ENCODE measurements at places on chromosomes 16 and 17.
A peak's percentile ranks its signal among the peaks of the same experiment; 100 is the strongest.

DNA sequence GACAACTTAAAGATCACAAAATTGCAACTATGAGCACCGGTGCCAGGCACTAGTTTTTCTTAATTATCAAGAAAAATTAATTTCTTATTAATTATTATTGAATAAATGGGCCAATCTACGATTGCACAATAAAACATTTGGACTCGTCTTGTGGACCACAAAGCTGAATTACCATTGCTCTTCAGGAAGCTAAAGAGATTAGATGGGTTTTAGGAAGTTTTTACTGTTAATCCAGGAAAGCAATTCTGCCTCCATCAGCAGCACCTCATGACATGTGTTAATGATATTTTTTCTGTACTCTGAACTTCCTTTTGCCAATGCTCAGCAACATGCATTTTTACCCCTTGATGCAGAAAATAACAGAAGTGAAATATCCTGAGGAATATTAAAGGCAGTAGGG is 37.9 kb downstream of the HS3ST3A1 start:
- DNase-seq: no peak

GRCh38 chr17:31829649-31830048 is 29.4 kb downstream of the COPRS start:
- no peak for DNase-seq

DNA sequence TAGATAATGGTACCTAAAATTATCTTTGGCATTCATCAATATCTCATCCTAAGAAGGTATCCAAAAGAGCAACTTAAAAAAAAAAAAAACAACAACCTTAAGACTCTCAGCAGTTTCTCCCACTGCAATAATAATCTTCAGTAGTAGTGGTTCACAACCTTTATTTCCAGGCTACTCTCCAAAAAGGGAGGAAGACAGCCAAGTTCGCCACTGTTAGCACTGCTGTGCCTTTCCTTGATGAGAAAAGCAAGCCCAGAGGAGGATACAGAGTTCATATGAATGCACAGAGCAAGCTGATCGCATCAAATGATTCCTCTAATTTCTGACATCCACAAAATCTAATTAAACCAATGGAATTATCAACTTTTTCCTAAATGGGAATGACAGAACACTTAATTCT is 199.4 kb downstream of the AATF start:
- DNase-seq: no peak

DNA sequence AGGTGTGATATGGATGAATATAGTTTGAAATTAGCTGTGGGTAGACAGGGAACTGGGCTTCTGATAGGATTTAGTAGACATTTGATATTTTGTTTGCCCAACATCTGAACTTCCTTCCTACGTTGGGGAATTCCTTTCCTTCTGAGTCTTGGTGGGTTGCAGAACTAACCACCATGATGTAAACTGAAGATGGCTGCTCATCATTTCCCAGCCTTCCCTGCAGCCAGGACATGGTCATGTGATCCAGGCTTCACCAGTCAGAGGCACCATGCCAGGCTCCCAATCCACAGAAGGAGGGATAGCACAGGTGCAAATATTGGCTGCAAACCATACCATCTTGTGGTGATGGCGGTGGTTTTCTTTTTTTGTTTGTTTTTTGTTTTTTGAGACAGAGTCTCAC is 57.4 kb downstream of the EMP2 start:
- DNase-seq: no peak

GRCh38 chr17:46159686-46160085 is 33.5 kb downstream of the KANSL1 start:
- peak; percentile 33 for DNase-seq

- DNase-seq: peak; percentile 92
Observed at GRCh38 chr16:70428178-70428998, 10.5 kb downstream of the ST3GAL2 start.

DNA sequence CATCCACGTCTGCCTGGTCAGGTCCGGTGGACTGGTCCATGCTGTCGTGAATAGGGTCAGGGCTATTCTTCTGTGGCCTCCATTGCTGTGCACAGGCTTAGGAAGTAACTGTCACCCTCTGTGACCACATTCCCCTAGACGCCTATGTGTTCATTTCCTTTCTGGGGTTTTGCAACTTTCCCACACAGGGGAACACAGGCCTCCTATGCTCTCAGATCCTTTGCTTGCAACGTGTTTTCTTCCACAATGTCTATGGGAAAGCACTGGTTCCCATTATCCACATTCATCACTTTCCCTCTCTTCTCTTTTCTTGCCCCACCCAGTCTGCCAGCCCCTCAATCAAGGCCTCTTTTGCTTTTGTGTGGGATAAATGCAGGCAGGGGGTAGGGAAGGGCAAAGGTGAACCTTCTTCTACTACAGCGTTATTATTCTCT is 43.2 kb upstream of the DNAJA2 start:
- no peak for DNase-seq

DNA sequence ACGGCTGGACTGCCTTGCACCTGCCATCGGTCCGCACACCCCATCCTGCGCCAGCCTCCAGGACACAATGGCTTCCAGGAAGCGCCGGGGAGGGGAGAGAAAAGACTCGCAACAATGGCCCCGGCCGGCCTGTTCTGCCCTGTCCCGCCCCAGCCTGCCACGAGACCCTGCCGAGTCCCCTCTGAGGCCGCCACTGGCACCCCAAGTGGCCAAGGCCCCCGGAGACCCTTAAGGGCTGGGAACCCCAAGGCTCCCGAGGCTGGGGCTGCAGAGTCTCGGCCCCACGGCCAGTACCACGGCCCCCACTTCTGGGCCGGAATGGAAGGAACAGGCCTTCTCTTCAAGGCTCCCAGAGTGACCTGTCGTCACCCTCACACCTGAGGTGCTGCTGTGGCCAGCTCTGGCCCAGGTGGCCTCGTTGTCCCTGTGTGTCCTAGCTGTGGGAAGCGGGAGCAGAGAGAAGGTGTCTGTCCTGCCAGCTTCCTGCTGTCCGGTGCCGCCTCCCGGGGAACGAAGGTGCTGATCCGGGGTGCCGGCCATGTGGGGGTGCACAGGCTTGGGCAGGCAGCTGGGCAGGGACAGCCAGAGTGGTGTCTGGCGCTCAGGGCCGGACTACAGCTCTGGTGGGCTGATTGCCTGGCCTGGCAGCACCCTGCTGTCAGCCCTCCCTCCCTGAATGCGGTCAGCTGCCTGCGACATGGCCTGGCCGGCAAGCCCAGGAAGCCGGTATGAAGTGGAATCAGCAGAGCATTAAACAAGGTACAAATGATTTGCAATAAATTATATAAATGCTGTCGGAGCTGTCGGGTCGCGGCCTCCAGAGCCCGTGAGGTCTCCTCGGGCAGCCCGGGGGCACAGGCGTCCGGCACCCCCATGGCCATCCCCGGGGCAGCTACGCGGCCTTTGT is 8.2 kb upstream of the CACNA1H start:
- DNase-seq: no peak

DNA sequence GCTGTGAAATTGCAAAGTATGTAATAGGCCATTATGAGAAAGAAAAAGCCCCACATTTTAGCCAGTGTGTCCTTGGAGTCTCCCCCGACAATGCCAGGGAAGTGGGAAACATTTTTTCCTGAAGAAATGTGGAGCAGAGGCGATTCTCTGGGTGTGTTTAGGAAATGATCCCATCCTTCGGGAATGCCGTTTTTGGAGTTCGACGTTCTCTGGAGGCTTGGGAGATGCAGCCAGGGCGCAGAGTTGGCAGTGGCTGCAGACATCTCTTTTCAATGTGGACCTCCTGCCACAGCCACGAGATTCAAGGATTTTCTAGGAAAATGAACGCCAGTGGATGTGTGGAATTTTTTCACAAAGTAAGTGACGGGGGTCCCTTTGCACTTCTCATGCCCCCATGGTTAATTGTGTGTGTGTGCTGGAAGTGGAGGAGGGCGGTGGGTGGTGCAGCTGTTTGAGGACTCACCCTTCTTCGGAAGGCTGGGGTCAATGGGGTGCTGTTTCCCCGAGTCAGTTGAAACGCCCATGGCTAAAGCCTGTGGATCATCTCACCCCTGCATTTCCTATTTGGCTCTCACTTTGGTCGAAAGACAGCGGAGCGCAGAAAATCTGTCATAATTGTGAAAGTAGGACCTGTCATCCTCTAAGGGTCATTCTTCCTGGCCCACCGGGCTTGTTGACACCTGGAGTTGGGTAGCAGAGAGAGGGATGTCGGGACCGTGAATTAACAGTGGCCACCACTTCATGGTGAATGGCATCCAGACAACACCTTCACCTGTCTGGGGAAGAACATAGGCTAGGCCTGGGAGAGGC is 73.2 kb downstream of the CMIP start:
- peak; percentile 84 for DNase-seq

DNA sequence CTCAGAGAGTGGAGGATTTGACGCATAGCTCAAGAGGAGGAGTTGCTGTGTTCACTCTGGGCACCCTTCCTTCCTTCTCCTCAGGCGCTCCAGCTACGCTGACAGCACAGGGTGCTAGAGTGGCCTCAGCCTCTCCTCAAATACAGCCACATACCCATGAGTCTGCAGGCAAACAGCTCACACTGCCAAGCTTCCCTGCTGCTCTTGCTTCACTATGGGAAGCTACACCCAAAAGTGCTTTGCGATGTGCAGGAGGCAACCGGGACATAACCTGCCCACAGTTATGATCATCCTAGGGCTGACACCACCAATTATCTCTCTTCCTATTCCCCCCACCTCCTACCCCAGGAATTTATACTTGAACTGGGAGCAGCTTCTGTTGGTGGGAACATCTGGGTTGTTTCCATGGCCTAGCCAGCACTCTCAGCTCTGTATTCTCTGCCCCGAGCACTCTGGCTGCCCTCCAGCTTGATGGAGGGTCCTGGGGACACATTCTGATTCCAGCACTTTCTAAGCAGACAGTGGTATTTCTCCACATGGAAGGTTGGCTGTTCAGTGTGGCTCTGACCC is 40.3 kb upstream of the SREBF1 start:
- peak; percentile 37 for DNase-seq

GRCh38 chr16:47416869-47417268 is 44.0 kb downstream of the ITFG1 start:
- no peak for DNase-seq

GRCh38 chr16:66846831-66847230 is 2.6 kb downstream of the CA7 start:
- DNase-seq: no peak

DNA sequence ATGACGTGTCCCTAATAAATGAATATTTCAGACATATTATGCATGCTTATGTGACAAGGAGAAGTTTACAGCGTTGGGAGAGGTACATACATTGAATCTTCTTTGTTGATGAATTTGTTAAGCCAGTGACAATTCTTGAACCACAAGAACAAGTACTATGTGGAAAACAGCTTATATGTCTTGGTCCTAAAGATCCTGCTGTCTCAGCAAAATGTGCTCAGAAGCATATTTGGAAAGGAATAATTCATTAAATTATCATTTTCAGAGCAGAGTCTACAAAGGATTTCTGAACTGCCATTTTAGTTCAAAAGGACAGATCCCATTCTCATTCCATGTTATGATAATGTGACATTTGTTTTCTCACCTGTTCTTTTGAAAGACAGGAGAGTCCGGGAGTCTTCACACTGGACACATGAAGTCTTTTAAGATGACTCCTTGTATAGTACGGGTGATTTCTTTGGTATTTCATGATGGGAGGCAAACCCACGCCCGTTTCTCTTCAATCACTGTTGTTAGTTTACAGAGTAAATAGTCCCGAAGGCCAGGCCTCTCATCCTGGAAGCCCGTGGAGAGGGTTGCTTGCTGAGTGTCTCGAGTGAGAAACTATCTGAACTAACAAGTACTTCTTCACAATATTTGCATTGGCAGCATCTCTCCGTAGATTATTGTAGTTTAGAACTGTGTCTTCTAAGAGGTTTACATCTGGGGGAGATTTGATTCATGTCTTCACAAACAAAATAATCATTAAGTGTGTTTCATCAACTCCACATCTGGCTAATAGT is 26.7 kb downstream of the VPS35L start:
- no peak for DNase-seq

- peak; percentile 76 for DNase-seq
Observed at GRCh38 chr17:50055426-50056216, at the start of gene ITGA3. ITGA3 (plus strand) TSS chr17:50056110; CDS start chr17:50056440, 330 bp downstream.
